ENCODE measurements at places on chromosomes 13 and 19.
A peak's percentile ranks its signal among the peaks of the same experiment; 100 is the strongest.

GRCh38 chr19:51750400-51751094, 1.1 kb downstream of the FPR1 start:
- DNase-seq, result no peak

DNA sequence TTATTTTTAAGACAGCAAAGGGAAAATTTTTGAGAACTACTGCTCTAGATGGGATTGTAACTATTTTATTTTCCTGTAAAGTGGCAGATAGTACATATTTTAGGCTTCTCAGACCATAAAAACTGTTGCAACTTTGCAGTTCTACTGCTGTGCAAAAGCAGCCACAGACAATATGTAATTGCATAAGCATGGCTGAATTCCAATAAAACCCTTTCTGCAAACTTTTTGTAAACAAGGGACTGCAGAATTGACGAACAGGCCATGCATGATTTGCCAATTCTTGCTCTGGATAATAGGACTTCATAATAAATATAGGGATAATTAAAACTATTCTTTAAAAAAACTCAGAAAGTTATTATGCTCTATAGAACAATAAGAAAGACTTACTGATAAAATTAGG, 149.1 kb downstream of the SLITRK5 start:
- no peak for DNase-seq

DNA sequence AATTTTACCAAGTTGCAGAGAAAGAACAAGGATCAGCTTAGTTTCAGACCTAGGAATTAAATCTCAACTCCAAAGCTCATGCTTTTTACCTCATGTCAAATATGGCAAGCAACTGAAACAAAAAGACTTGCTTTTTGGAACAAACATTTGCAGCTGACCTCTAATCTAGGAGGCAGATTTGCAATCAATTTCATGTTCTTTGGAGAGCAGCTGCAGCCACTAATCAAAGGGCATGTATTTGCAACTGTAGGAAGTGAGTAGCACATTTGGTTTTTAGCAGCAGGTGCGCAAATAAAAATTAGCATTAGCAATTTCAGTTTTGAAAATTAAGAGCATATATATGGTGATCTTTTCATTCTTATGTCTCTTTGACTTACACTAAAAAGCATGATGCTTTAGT, 459.3 kb upstream of the SLC10A2 start:
- DNase-seq, result no peak

DNA sequence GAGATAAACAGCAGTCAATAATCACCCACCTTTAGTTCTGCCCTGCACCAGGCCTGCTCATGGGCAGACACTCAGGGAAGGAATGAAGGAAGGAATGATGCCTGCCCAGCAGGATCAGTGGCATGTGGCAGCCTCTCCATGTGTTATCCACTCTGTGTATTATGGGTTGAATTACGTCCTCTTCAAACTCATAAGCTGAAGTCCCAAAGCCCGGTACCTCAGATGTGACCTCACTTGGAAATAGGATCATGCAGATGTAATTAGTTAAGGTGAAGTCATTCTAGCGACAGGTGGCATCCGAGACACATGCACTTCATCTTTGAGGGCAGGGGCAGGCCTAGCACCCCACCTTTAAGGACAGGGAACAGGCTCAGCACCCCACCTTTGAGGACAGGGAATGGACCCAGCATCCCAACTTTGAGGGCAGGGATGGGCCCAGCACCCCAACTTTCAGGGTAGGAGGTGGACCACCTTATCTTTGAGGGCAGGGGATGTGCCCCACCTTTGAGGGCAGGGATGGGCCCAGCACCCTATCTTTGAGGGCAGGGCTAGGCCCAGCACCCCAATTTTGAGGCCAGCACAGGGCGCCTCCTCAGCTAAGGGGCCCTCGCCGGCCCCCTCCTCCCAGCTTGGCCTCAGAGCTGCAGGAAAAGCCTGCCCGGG, 127.6 kb downstream of the URI1 start:
- DNase-seq, result no peak

DNA sequence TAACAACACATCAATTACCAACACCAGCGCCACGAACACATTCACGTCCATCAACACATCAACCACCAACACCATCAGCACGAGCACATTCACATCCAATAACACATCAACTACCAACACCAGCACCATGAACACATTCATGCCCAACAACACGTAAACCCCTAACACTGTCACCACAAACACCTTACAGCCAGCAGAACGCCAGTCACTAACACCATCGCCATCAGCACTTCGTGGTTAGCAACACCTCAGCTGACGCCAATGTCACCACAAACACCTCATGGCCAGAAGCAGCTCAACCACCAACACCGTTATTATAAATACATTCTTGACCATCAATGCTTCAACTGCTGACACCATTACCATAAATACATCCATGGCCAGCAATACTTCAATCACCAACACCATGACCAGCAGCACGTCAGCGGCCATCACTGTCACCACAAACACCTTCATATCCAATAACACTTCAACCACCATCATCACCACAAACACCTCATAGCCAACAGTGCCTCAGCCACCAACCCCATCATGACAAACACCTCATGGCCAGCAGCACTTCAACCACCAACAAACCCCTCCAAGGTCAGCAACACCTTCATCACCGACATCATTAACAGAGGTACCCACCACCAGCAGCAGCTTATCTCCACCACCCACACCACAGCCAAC, 9.4 kb downstream of the FCER2 start:
- DNase-seq, result no peak

GRCh38 chr13:42478531-42479156, 95.3 kb upstream of the TNFSF11 start:
- DNase-seq, result no peak

- DNase-seq, result no peak
Measured at GRCh38 chr19:44741841-44742329, 6.6 kb upstream of the BCL3 start.

- peak; percentile 68 for DNase-seq
Measured at GRCh38 chr19:21851596-21852345, 15.8 kb upstream of the ZNF43 start.

DNA sequence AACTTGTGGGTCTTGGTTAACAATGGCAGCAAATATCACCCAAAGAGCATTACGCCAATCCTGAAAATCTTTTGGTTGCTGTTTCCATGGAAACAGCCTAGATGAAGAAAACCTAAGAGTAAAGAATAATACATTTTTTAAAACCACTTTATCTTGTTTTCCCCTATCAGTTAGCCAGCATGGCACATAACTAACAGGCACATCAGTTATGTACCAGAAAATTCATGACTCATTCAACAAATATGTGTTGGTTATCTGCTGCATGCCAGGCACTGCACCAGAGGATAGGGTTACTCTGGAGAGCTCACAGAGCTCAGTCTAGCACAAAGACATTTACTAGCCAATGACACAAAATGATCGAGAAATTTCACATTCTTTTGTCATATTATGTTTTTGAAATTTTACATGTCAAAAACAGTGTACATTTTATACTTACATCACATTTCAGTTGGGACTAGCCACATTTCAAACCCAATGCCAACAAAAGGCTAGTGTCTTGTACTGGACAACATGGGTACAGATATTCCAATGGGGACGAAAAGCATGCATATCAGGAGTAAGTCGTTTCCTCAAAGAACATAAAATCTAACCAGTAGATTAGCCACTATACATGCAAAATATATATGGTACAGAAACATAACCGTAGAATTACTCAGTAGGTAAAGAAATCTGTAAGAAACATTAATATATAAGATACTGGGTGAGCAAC, 20.3 kb downstream of the LNX2 start:
- no peak for DNase-seq

GRCh38 chr19:16001481-16002312, 52.9 kb downstream of the OR10H4 start:
- peak; percentile 17 for DNase-seq

DNA sequence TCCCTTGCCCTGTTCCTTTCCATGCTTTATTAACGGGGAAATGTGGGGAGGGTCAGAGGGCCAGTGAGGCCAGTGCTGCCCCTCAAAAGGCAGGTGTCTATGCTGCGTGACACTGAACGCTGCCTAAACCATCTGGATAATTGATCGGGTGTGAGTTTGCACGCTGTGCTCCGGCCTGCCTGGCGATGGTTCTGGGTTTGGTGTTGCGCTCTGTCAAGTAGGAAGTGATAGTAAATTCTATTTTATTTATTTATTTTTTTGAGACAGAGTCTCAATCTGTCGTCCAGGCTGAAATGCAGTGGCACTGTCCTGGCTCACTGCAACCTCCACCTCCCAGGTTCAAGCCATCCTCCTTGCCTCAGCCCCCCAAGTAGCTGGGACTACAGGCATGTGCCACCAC, 86.5 kb downstream of the ATP11A start:
- no peak for DNase-seq

DNA sequence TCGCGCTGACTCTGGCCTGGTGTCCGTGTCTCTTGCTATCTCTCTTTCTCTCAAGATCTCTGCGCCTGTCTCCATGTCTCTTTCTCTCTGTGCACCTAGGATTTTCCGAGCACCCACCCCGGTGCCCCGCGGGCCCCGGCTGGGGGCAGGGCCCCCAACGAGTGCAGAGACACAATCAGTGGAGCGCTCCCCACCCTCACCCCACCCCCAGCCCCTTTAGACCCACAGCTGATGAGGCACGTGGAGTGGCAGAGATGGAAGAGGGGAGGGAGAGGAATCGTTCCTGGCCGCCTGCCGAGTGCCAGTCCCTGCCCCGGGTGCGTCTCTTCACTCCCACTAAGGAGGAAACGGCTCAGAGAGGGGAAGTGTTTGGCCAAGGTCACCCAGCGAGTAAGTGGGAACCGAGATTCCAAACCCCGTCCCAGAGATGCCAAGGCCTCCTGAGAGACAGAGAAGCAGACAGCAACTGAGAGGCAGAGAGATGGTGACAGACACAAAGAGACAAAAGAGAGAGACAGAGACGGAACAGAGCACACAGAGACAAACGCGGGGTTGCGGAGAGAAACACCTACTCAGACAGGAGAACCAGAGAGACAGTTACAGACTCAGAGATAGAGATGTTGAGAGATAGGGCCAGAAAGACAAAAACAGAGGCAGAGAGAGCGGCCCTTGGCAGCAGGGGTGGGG, 626 bp upstream of the BCL3 start:
- DNase-seq, result no peak

DNA sequence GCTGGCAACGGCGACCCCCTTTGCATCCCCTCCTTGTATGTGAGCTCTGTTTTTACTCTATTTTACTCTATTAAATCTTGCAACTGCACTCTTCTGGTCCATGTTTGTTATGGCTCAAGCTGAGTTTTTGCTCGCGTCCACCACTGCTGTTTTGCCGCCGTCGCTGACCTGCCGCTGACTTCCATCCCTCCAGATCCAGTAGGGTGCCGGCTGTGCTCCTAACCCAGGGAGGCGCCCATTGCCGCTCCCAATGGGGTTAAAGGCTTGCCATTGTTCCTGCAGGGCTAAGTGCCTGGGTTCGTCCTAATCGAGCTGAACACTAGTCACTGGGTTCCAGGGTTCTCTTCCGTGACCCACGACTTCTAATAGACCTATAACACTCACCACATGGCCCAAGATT, 2704.4 kb downstream of the PCDH9 start:
- no peak for DNase-seq

DNA sequence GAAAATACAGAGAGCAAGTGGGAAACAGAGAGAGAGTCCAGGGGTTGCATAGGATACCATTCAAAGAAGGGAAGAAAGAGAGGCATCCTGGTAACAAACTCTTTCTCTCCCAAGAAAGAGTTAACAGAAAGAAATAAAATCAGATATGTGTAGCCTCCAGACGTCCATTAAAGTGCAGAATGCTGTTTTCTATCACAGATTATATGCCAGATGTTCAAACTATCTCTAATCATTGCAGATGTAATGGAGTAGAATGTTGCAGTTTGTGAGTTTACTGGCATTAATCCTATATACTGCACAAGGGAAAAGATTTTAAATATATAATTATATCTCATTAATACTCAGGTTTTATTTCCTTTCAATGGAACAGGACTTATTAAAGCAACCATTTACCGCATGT, 369.4 kb downstream of the ZNF536 start:
- DNase-seq, result no peak

- no peak for DNase-seq
Measured at GRCh38 chr13:28058866-28059613, 41.3 kb downstream of the FLT3 start.

DNA sequence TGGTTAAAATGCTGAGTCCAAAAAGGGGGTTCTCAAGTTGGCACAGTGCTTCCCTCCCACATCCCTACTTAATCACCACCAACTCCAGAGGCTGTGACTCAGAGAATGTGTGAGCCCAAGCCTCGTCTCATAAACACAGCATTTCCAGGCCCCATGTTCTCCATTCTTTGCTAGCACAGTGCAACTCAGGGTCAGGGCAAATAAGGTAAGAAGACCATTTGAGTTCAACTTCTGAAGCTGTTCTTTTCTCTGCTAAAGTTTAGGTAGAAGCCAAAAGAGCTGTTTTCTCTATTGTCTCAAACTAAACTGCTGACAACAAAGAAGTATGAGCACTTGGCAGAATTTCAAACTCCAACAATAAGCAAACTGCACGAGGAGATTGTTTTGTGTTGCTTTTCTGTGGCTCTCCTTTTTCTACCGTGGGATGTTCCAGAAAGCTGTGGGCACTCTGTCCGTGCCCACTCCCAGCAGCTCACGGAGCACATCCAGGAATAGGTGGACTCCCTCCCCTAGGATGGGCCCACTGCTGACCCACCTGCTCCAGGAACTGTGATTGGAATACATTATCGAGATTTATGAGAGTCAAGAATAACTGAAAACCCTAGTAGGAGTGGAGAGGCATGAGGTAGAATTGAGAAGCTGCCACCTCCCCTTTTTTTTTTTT, 494.3 kb downstream of the COG6 start:
- no peak for DNase-seq

GRCh38 chr13:102830646-102831045, 15.2 kb upstream of the ERCC5 start:
- DNase-seq, result no peak

GRCh38 chr13:39692660-39693438, 37.4 kb downstream of the COG6 start:
- DNase-seq, result no peak

DNA sequence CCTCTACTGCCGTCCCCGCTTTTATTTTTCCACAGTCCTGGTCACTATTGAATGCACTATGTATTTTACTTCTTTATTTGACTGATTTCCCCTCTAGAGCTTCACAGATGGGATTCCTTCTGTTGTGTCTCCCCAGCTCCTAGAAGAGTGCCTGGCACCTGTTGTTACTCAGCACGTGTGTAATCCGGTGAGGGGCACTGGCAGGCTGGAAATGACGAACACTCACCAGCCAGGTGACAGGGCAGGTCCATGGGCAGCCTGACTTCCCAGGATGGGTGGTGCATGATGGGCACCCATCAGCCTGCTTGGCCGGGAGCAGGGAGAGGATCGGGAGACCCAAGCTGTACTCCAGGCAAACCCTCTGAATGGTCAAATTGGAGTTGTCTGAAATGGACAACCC, 67.2 kb downstream of the CEBPG start:
- DNase-seq, result no peak

DNA sequence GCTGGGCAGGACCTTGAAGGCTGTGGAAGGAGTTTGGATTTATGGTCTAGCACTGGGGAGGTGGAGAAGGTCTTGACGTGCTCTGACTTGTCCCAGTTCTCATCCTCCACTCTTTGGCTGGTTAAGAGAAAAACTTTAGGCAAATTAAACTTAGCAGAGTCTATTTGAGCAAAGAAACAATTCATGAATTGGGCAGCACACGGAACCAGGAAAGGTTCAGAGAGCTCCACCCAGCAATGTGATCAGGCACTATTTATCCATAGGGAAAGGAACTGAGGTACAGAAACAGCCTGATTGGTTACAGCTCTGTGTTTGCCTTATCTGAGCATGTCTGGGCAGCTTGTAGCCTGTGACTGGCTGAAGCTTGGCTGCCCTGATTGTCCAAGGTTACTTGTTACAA, 45.4 kb upstream of the CYP2B6 start:
- no peak for DNase-seq

GRCh38 chr19:4507150-4507452, 11.2 kb downstream of the PLIN4 start:
- DNase-seq, result no peak

GRCh38 chr13:80755910-80756309, 415.0 kb upstream of the SPRY2 start:
- no peak for DNase-seq
